ENCODE measurements at places on chromosomes 11 and 22.

GRCh38 chr11:26677566-26677965 lies 44.3 kb downstream of the SLC5A12 start:
- DNase-seq: no peak

GRCh38 chr22:49466878-49467595 lies 360.6 kb downstream of the BRD1 start:
- DNase-seq: no peak

DNA sequence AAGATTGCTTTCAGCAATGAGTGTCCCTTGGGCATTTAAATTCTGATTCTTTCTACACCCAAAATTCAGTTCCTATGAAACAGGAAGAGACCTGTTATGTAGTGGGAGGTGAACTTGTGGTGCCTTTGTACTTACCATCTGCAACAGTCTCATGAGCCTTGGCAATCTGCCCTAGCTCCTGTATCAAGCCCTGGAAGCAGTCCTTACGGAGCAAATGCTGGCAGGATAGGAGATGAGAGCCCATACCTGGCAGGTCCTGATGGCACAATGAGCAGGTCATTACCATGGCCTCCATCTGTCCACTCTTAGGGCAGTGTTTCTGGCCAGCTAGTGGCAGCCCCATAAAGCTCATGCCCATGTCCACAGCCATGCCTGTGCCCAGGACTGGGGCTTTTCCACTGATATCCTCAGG lies 10.8 kb downstream of the TRIM66 start:
- no peak for DNase-seq

DNA sequence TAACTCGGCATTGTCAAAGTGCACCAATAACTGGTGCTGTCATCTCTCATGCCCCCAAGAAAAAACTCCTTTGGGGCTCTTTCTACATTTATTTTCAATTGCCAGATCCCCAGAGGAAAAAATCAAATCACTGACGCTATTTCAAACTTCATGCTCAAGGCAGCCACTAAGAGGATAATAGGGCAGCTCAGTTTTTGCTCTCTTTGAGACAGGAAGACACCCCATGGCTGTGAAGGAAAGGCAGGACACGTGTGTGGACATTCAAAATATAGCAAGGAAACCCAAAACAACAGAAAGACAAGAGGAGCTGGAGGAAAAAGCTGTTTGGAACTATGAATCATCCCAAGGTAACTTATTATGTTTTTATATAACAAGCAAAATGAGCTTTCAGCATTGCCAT lies 83.7 kb downstream of the SERGEF start:
- no peak for DNase-seq

Data from activated T-helper 1 cell treated with Interleukin-2 at 50 U/mL for 16 hours (primary cell).